ENCODE measurements at places on chromosomes 5 and 9.
A peak's percentile ranks its signal among the peaks of the same experiment; 100 is the strongest.

GRCh38 chr9:36729906-36730305, 157.2 kb downstream of the MELK start:
- DNase-seq: no peak

- no peak for DNase-seq
These were observed 9.7 kb upstream of the ANKDD1B start for GRCh38 chr5:75601567-75601966.

DNA sequence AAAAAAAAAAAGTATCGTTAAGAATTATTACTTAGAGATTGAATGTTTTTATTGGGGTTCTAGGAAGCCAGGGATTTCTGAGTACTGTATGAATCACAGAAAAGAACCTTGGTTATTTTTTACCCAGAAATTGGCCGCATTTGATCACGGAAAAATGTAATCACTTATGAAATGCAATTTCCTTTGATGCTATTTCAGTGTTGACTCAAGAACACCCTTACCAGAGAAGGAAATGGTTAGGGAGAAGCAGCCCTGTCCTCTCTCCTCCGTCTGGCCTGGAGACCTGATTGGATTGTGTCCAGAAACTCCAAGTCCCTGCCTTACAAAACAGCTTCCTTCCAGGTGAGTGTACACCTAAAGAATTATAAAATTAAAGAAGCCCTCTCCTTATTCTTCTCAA, 116.7 kb downstream of the MED10 start:
- no peak for DNase-seq

DNA sequence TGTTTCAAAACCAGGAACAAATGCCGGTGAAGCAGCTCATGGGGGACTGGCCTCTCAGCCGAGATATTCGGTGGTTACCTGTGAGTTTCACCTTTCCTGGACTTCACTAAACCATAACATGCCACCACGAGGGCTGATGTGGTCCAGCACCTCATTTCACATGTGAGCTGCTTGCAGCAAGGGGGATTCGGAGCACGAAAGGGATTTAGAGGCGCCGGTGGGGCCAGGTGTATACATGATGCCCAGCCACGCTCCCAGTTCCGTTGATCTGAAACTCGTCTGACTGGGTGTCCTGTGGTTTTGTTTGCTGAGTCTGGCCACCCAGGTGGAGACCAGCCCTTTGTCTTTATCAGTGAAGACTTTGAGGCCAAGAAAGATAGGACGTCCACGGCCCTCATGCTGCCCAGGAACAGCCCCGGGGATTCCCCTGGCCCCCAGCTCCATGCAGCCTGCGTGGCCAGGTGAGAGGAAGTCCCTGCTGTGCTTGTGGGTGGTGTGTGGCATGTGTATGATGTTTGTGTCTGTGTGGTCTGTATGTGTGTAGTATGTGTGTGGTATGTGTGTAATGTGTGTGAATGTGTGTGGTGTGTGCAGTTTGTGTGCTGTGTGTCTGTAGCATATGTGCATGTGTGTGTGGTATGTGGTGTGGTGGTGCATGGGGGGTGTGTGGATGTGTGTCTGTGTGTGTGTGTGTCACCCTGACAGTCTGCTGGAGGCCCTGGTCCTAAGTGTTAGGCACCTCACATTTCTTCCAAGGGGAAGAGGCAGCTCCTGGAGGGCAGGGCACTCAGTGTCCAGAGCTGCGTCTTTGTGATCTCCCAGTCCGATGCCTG, 23.4 kb downstream of the PHF2 start:
- no peak for DNase-seq

- DNase-seq: no peak
These were observed 125.3 kb upstream of the GNA14 start for GRCh38 chr9:77773381-77773780.

- DNase-seq: no peak
These were observed 101.7 kb downstream of the CDH18 start for GRCh38 chr5:19886123-19886917.

GRCh38 chr5:16921211-16921610, 14.9 kb downstream of the MYO10 start:
- no peak for DNase-seq

- peak; percentile 80 for DNase-seq
These were observed 6.2 kb upstream of the PRR7 start for GRCh38 chr5:177440211-177440989.

DNA sequence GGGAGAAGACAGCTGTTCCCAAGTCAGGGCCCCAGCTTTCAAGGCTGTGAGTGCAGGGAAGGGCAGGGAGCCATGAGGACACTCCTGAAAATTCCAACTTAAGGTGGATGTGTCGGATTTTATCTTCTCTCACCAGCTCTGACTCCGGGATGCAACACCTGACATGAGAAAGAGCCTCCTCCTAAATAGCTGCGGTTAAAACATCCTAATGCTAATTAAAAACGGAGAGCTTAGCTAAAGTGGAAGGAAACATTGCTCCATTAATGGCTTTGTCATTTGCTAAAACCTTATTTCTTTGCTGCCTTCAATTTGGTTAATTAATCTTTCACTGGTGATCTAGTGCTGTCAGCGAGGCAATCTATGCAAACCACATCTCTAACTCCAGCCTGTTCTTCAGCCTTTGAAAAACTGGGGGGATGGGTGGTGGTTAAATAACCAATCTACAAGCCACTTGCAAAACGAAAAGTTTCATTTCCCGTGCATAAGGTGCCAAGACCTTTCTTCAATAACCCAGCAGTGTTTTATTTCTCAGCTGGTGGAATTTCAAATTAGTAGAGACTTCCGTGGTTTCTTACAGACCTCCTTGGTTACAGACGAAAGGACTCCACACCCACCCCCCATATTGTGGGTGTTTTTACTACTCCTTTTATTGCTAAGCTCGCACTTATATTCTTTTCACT, 379.6 kb downstream of the MLLT3 start:
- DNase-seq: peak; percentile 45

GRCh38 chr9:128992995-128993394, 35.1 kb downstream of the SH3GLB2 start:
- no peak for DNase-seq

DNA sequence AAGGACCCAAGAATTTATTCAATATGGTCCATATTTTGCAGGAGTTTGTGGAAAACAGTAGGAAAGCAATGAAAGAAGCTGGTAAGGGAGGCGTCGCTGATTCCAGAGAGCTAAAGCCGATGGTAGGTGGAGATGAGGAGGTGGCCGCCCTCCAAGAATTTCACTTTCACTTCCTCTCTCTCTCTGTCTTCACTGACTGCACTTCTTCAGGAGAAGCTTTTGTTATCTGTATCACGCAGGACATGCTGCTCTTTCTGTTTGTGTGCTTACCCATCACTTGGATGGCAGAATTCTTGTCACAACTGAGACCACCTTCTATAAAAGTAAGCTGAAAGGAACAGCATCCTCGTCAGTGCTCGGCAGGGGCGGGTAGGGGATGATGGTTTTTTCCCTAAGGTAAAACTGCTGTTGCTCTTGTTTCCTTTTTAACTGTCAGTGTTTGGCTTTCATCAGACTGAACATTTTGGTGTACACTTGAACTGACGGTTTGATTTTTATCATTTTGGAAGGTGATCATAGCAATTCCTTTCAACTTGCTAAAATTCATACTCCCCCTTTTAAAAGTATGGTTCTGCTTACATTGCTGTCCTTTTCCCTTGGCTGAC, 62.4 kb upstream of the FSD1L start:
- DNase-seq: peak; percentile 24

DNA sequence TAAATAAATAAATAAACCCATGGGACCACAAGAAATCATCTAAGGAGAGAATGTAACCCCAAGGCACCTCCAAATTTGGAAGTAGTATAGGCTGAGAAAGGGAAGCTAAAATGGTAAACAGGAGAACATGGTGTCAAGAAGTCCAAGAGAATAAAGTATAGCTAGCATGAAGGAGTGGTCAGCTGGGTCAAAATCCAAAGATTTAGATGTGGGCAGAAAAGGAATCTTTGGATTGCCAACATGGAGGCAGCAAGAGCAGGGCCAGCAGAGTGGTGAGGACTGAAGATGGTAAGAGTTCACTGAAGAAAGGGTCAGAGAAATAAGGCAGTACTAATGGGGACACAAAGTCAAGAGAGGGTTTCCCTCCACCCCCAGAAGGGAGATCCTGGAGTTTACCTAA, 53.0 kb downstream of the TSSK1B start:
- no peak for DNase-seq

GRCh38 chr9:93598647-93599241, 22.4 kb downstream of the PHF2 start:
- DNase-seq: no peak

- no peak for DNase-seq
These were observed 428.8 kb downstream of the BRINP1 start for GRCh38 chr9:118940473-118940872.

DNA sequence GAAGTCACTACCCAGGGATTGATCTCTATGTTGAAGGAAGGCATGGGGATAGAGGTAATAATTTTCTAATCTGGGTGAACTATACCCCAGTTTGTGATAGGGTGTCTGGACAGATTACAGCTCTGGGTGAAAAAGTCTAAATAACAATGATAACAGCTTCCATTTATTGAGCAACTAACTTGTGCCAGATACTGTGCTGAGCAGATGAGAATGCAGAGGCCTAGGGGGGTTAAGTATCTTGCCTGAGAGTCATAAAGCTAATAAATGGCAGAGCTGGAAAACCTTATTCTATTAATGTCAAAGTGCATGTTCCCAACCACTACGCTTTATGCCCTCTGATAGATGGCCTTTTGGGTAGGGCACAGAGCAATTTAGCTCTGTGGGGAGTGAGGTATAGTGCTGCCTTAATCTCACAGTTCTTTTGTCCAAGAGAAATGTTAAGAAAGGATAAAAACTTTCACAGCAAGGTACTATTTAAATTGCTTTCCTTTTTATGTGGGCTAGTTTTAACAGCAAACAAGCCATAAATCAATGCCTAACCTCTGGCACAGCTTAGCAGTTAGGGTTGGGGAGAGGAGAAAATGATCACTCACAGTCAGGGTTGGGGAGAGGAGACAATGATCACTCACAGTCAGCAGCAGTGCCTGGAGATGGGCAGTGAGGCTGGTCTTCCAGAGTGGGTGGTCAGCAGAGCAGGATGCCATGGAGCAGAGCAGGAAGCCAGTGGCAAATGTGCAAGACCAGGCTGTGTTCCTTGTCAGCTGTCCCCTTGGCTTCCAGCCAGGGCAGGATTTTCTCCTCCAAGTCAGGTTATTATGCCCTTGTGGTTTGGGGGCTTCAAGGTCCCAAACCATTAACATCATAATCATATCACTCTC, 187.0 kb downstream of the CARTPT start:
- DNase-seq: no peak

- DNase-seq: no peak
These were observed 217.0 kb downstream of the SREK1 start for GRCh38 chr5:66361070-66361469.

GRCh38 chr9:127457191-127457878, 6.0 kb downstream of the LRSAM1 start:
- no peak for DNase-seq

DNA sequence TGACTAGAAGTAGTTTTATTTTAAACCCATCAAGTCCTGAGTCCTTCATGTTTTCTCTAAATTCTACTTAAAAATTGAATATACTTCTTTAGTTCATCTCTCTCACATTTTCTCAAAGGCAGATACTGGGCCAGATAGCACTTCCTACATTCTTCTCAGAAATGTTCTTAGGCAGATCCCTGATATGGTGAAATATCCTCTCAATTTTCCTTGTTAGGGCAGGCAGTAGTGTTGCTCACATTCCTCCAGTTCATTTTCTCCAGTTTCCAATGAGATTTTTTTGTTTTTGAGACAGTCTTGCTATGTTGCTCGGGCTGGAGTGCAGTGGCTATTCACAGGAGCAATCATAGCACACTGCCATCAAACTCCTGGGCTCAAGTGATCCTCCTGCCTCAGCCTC, 5.7 kb downstream of the GCNT1 start:
- DNase-seq: no peak

GRCh38 chr5:72600391-72600981, 93.3 kb upstream of the ZNF366 start:
- DNase-seq: no peak

DNA sequence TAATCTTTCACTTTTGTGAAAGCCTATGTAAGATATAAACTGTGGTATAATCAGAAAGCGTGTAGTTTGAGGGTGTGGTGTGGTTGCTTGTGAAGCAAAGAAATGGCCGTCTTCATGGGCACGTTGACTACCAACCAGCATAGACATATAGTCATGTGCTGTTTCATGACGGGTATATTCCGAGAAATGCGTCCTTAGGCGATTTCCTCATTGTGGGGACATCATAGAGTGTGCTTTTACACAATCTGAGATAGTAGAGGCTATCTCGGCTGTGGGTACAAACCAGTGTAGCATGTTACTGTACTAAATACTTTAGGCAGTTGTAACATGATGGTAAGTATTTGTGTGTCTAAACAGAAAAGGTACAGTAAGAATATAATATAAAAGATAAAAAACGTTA, 79.7 kb upstream of the LRRC70 start:
- DNase-seq: no peak

DNA sequence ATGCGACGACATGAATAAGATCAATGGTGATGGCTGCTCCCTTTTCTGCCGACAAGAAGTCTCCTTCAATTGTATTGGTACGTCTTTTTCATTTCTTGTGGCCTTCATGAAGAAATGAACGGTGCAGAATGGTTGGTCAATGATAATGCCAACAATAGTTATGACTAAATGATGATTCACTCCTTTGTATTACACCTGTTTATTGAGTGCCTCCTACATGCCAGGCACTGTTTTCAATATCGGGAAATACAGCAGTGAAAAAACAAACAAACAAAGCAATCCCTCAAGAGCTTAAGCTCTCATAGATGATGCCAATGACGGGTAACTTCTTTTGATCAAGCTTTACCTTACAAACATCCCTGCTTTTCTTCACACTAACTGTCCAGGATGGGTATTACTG, 117.7 kb downstream of the PAPPA start:
- no peak for DNase-seq

GRCh38 chr9:20698782-20699181, 14.7 kb downstream of the FOCAD start:
- no peak for DNase-seq

DNA sequence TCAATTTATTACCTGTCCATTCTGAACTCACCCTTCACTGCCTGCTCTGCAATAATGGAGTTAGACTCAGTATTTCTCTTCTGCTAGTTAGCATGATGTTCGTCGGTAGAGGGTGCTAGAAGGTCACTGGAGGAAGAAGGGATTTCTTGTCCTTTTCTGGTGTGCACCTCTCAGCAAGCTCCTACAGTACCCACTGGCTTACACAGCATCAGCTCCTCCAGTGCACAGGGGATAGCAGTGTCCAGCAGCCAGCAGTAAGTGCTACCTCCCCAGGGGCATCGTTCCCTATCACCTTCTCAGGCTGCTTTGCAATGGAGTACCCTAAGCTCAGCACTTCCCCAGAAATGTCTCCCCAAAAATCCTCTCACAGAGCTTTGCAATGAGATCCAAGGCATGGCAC, 45.9 kb upstream of the APC start:
- DNase-seq: no peak

- DNase-seq: no peak
These were observed 274.7 kb downstream of the FBXL7 start for GRCh38 chr5:15774632-15775031.

All from CD4-positive, alpha-beta memory T cell (primary cell).